ENCODE measurements at places on chromosomes 11 and 22.

DNA sequence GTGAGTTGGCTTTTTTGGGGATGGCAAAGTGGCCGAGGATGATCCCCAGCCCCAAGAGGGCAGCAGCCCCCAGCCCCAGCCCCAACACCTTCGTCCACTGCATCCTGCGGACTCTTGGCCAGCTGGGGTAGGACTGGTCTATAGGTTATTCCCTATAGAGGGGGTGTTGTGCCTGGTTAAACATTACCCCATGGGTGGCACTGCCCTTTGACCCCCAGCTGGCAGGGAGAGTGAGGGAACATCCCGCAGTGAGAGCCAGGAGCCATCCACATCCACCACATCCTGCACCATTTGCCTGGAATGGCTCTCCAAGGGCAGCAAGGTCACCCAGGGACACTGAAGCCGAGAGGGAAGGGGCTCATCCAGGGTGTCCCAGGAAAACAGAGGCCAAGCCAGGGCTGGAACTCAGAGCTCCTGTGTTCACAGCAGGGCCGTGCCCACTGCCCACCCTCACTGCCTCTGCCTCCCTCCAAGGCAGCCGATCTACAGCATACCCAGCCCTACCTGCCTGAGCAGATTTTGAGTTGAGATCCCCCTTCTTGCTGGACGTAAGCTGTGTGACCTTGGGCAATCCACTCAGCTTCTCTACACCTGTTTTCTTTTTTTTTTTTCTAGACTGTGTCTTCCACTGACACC is at the start of gene NAALADL1:
Gene NAALADL1, minus strand, starts transcription at position 135 of the 636 bp plus-strand sequence. Its CDS starts 32 bp downstream, at position 103.
- no peak for DNase-seq

DNA sequence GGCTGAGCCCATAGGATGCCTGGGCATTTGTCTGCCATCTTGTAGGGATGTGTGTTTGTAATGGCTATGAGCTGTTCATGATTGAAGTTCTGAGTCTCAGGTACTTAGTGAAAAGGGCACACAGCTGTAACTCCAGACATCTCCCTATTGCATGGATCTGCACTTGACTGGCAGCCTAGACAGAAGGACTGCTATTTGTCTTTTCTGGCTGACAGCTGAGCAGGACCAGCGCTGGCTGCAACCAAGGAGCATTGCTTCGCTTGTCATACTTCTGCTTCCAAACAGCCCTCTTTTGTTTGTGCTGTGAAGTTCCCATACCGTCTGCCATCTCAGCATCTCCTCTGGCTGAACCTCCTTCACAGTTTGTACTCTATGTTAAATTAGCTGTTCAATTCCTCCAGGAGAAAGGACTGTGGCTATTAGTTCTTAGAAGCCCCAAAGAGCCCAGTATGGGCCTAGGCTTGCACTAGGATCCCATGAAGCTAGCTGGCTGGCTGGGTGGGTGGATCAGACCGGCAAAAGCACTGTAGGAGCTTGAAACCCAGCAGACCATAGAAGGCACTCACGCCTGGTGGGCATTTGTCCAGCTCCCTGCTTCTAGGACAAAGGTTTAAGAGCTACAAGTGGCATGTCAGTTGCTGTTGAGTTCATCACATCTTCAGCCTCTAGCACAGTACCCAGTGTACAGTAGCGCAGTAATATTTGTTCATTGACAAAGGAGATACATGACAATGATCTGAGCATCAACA is 20.4 kb downstream of the HIRA start:
- DNase-seq = no peak

- no peak for DNase-seq
Observed at GRCh38 chr11:44731685-44732430, 5.1 kb downstream of the TSPAN18 start.

DNA sequence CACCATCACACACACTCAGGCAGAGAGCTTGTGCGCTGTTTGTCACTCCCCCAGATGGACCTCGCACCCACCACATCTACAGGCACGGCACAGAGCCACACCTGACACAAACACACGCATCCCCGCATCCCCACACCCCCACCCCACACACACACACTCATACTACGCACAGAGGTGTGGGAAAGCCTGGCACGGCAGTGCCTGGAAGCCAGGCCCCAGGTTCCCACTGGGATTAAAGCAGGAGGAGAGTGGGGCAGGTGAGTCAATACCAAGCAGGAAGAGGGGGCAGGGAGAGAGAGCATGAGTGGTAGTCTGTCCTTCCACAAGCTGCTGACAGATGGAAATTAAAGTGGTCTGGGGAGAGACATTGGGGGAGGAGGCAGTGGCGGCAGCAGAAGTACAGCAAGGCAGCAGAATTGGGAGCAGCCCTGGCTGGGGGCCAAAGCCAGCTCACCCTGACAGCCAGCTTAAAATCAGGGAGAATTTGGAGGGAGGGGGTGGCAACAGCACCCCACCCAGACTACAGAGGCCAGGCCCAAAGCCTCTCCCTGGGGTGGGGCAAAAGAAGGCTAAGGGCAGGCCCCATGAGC is 20.7 kb downstream of the TNKS1BP1 start:
- no peak for DNase-seq

- DNase-seq = no peak
Observed at GRCh38 chr11:1478544-1478943, 8.0 kb downstream of the MOB2 start.

DNA sequence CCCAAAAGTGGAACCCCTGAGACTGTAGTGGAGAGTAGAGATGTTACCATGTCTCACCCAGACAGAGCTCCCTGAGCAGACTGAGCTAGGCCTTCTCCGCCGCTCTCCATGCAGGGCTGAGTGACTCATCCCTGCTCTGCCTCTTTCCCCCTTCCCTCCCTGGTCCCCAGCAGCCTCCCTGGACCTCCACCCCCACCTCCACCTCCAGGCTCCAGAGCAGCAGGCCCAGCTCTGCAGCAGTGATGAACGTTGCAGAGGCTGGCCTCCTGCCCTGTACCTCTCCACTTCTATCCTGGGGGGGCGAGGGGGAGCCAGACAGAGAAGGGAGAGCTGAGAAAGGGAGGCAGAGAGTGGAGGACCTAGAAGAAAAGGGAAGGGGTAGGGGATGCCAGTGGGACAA is 19.3 kb upstream of the ARAP1 start:
- no peak for DNase-seq

DNA sequence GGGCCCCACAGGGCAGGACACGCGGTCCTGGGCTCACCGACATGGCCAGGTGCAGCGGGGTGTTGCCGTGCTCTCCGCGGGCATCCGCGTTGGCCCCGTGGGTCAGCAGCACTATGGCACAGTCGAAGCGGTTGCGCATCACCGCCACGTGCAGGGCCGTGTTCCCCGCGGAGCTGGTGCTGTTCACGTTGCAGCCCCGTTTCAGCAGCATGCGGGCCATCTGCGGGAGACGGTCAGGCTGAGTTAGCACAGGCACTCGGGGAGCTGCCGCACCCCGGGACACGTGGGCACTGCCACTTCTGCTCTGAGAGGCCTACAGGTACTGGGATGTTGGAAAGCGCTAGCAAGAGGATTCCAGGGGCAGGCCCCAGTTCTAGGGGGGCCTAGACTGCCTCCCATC is 22.3 kb upstream of the BAIAP2L2 start:
- no peak for DNase-seq

DNA sequence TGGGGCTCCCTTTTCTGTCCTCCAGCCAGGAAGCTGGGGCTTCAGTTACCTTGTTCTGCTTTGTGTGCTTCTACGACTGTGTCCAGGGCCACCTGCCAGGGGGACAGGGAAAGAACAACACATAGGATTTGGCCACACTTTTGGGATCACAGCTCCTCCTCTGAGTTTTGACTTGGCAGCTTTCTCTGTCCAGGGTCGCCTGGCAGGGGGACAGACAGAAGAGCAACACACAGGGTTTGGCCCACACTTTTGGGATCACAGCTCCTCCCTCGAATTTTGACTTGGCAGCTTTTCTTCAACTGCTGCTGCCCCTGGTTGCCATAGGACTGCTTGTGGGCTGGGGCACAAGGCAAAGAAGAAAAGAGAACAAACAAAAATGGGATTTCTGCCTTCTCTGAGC is 19.1 kb downstream of the INCENP start:
- DNase-seq = no peak

- DNase-seq = no peak
Observed at GRCh38 chr11:134476435-134477021, 64.5 kb upstream of the B3GAT1 start.

DNA sequence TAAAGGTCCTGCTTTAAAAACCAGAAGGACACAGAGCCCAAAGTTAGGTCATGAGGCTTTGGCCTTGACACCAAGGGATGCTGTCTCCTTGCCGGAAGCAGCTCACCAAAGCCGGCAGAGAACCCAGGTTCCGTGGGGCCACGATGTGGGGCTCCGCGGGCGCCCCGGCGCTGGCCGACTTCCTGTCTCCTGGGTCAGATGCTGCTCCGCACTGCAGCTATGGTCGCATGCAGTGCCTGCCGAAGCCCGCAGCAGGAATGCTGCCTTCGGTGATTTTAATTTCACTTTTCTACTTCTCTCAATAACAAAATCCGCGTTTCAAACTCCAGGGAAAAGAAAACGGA is 454 bp upstream of the OTUB1 start:
- peak; percentile 70 for DNase-seq

- DNase-seq = no peak
Observed at GRCh38 chr11:27965559-27965958, 142.4 kb downstream of the KIF18A start.

DNA sequence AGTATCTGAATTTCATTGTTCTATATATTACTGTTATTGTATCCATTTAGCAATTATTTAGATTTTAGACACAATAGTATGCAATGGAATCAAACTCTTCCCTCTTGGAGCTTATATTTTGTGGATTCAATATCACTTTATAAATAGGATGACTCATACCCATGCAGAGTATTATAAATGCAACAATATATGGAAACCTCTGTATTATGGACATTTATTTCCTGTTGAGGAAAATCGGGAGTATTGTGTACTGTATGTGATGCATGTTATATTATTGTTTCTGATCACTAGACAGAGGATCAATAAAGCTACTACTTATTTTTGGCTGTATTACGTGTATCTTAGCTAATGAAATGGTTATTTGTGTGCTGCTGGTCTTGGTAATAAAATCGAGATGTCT is 770 bp downstream of the METTL15 start:
- no peak for DNase-seq

DNA sequence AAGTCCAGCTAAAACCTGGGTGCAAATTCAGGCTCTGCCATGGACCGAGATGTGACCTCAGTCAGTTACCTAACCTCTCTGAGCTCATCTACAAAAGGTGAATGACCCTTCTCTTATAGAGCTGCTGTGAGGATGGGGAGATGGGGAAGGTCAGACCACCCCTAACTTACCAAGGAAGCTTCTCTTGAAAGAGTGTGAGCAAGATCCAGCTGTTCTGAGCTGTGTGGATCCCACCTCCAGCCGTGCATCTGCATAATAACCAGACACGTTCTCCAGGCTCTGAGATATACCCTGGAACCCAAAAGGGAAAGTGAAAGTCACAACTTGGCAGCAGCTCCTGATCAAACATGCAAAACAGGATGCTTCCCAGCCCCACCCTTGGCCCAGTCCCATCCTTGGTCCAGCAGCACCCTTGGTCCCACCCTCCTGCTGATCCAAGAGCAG is at the start of gene APOL3:
Gene APOL3, minus strand, starts transcription at position 257 of the 444 bp plus-strand sequence. CDS start 11,700 bp downstream, outside the sequence.
- DNase-seq = peak; percentile 56

DNA sequence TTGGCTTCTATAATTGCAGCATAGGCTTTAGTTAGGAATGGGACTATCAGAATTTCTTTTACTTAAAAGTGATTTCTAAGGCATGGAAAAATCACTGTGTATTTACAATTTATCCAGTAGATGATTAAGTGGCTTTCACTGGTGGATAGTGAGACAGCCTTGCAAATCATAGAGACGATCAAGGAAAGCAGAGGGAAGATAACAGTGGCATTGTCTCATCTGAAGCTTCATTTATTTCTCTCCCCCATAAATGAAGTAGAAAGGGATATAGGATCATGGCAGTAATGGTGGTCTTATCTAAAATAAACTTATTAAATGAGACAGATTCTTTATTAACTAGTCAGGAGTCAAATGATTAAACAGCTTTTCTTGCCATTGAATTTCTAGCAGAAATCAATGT is 224.2 kb upstream of the ANO5 start:
- no peak for DNase-seq

- no peak for DNase-seq
Observed at GRCh38 chr22:47476231-47476630, 713.8 kb downstream of the TBC1D22A start.

- no peak for DNase-seq
Observed at GRCh38 chr11:110951950-110952503, 239.8 kb upstream of the ARHGAP20 start.

GRCh38 chr11:46296059-46296527 is 18.6 kb downstream of the CREB3L1 start:
- no peak for DNase-seq

- DNase-seq = no peak
Observed at GRCh38 chr22:44328762-44329161, 16.0 kb upstream of the SHISAL1 start.

DNA sequence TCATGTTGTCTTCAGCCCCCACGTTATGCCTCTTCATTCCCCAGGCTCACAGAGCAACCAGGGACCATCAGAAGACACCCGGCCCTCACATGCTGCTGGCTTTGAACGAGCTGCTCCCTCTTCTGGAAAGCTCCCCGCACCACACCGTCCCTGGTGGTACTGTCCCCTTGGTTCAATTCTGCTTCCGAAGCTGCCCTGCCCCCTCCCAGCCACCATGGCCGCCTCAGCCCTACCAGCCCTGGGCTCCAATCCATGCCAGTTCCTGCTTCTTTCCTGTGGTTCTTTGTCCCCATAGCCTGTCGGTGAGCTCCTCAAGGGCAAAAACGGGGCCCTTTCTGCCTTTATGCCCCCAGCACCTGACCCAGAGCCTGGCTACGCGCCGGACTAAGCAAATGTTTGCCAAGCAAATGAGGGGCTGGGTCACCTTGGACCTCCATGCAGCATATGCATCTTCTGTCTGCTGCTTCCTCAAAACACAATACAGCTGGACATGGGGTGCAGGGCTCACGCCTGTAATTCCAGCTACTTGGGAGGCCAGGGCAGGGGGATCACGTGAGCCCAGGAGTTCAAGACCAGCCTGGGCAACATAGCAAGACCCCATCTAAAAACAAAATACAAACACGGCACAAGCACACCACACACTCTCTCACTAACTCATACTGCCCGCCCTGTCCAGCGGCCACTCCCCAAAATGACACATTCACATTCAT is 21.3 kb downstream of the TNKS1BP1 start:
- no peak for DNase-seq

DNA sequence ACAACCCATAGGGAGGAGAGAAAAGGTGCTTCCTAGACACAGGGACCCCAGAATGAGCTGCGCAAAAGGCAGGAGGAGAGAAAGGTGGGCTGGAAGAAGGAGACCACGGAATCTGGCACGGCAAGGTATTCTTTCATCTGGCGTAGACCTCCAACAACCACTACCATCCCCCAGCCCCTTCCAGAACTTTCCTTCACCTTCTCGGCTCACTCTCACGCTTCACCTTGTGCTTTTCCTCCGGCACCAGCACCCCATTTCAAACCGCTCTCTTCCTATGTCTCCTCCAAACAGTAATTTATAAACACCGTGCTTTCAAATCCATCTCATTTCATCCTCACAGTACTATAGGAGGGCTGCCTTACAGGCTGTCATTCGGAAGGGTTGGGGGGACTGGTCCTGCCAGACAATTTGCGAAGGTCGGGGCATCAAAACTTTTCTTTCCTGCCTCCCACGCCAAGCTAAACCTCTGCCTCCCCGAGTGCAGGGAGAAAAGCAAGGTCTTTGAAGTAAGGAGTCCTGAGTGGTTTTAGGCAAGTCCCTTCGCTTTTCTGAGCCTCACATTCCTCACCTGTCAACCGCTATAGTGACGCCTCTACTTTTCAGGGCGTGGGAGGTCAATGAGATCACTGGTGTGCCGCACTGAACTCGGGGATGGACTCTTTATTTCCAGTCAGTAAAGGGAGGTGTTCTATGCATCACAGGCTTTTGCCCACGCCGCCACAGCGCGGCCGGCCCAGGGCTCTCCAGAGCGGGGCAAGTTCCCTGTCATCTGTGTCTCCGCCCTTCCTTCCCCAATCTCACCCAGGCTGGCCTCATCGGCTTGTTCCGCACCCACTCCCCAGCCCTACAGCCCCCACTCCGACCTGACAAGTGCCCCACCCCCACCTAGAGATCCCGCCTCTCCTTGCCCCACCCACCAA is 800 bp downstream of the KCTD21 start:
- DNase-seq = peak; percentile 84

All from CD4-positive, alpha-beta T cell treated with Interleukin-15 for 1 hour (primary cell).